ENCODE measurements at places on chromosomes 16 and 17.
A peak's percentile ranks its signal among the peaks of the same experiment; 100 is the strongest.

DNA sequence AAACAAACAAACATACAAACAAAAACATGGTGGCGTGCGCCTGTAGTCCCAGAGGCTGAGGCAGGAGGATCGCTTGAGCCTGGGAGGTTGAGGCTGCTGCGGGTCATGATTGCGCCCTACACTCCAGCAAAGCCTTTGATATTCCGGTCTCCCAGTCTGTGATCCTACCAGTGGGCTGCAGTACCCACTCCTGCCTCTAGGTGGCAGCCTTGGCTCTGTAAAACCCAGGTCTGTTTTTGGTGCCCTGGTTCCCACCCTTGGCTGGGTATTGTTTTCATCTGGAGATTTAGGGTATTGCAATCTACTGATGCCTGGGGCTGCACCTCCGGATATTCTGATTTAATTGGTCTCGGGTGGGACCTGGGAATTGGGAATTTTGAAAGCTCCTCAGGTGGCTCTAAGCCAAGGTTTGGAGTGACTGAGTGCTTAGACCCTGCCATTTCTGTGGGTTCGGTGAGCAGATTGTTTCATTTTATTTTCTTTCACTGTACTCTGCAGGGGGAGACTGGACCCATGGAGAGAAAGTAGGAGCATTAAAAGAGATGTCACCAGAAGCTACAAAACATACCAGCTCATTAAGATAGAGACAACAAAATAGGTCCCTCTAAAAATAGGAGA is 40.5 kb downstream of the MYH3 start:
- peak; percentile 96 for DNase-seq

- DNase-seq = no peak
Measured at GRCh38 chr16:31186176-31186575, 6.2 kb downstream of the FUS start.

- DNase-seq = no peak
Measured at GRCh38 chr16:53081032-53081424, 26.2 kb downstream of the CHD9 start.

GRCh38 chr16:87947356-87948118 is 3.7 kb upstream of the BANP start:
- DNase-seq = no peak

- DNase-seq = no peak
Measured at GRCh38 chr17:5472511-5472910, 3.7 kb upstream of the DHX33 start.
